Activated CD4-positive, alpha-beta T cell treated with anti-CD3 and anti-CD28 coated beads for 36 hours (primary cell): ENCODE measurements at places on chromosomes 16 and 17.

DNA sequence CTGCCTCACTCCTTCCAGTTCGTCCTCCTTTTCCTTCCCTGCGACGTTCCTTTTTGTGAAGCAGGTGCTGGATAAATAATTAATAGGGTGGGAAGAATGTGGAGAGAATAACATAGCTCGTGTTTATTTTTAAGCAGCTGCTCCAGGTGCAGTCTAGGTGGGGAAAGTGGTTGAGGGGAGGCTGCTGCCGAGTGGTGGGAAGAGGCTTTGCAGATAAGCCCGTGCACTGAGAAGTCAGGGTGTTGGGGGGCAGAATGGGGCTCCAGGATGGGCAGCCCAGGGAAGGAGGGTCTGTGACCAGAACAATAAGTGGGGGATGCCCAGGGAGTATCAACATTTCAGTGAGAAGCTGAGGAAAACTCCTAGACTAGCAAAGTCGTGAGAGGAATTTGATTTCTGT is 300.5 kb downstream of the CPPED1 start:
- DNase-seq = no peak

GRCh38 chr17:80970044-80970761 is 21.4 kb upstream of the CHMP6 start:
- DNase-seq = peak; percentile 76

DNA sequence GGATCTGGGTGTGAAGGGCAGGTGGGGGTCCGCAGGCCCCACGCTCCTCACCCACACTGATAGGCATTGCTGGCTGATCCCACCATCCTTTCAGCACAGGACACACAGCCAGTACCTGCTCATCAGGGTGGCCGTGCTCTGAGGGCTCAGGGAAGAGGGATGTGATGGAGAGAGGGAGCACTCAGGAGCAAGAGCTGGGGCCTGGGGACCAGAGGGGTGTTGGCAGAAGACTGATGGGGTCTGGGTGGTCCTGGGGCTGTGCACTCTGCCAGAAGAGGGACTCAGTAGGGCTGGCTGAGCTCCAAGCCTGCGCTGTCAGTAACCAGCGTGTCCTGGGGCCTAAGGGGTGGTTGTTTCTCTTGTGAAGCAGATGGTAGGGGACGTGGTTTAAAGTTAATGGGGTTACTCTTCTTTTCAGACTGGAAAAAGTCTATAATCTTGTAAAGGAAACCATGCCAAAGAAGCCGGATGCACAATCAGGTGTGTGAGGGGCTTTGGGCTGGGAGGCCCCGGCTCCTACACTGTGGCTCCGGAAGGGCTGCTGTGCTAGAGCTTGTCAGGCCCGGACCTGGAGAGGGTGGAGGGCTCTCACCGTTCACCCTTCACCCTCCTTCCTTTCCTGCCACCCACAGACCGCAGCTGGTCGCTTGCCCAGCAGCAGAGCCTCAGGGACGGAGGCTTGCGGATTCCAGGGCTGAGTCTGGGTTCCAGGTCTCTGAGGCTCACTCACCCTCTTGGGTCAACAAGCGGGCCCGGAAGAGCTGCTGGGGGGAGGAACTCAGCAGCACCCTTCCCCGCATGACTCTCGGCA is 27.8 kb downstream of the POLR3E start:
- no peak for DNase-seq

GRCh38 chr16:117379-118365 is 20.8 kb downstream of the NPRL3 start:
- DNase-seq = peak; percentile 79

- DNase-seq = no peak
Observed at GRCh38 chr17:32588982-32589381, 102.2 kb downstream of the CDK5R1 start.

- DNase-seq = no peak
Observed at GRCh38 chr16:70448075-70448474, 6.3 kb upstream of the FCSK start.

DNA sequence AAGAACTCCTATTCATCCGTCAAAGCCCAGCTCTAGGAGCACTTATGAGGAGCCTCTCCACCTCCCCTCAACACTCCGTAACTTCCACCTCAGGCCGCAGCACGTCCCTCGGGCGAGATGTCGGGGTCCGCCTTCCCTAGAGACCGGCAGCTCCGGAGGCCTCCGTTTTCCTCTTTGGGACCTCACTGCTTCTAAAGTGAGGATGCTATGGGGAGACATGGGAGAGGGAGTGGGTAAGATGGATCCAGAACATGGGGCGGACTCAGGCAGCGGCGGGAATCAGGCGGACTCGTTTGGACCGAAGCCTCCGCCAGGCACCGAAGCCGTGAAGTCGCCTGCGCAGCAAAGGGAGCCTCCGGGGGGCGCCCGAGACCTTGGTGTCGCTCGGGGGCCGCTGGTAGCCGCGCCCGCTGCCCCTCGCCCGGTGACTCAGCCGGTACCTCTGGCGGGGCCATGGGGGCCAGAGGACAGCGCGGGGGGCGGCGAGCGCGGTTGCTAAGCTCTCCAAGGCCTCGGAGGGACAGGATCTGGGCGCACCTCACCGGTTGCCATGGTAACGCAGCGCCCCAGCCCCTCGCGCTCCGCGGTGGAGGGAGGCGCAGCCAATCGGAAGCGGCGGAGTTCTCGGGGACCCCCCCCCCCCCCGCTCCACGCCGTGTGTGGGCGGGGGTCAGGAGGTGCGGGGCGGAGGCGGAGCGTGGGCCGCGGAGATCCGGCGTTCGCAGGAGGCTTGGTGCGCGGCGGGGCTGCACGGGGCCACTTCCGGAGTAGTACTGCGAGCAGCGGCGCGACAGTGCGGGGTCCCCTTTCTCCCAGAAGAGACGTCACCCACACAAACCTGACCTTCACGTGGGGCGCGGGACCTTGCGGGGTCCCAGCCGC is 1.3 kb upstream of the HIC1 start:
- DNase-seq = peak; percentile 90

DNA sequence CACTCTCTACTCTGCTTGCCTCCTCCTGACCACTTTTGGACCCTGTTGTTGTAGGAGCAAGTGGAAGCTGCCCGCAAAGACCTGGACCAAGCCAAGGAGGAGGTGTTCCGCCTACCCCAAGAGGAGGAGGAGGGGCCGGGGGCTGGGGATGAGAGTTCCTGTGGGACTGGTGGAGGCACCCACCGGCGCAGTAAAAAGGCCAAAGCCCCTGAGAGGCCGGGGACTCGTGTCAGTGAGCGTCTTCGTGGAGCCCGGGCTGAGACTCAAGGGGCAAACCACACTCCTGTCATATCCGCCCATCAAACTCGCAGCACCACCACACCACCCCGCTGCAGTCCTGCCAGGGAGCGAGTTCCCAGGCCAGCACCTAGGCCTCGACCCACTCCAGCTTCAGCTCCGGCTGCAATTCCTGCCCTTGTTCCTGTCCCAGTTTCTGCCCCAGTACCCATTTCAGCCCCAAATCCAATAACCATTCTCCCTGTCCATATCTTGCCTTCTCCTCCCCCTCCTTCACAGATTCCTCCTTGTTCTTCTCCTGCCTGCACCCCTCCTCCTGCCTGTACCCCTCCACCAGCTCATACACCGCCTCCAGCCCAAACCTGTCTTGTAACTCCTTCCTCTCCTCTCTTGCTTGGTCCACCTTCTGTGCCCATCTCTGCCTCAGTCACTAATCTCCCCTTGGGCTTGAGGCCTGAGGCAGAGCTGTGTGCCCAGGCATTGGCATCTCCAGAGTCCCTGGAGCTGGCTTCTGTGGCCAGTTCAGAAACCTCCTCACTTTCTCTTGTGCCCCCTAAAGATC is 11.0 kb upstream of the PHKG2 start:
- DNase-seq = no peak

DNA sequence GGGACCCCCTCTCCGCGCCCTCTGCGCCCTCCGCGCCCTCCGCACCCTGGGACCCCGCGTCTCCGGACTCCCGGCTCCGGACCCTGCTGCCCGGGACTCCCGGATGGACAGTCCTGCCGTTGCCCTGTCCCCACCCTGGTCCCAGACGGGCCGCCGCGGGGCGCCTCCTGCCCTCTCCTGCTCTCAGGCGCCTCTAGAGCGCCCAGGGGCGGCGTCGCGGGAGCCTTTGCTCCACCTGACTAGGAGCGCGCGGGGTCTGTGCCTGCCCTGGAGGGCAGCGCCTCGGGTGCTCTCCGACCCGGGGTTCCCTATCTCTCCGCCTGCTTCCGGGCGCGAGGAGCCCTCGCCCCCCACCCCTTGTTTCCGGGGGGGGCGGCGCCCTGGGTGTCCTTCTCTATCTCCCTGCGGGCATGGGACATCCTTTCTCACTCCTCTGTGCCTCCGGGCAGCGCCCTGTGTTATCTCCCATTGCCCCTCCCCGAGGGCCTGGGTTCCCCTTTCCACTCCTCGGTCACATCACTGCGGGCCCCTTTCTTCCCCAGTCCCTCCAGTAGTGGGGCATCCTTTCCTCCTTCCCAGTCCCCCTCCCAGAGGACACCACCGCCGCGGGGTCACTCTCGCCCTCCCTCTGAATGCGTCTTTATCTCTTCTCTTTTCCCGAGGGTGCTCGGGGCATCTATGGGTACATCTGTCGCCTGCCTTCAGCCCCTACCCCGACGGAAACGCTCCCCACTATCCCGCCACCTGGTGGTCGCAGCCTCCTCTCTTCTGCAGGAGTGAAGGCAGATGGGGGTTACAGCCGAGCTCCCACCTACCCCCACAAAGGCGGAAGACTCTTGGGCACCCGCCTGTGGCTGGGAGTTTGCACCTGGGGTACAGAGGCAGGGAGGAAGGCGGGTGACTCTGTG is 875 bp downstream of the PRKCB start:
- DNase-seq = peak; percentile 67

DNA sequence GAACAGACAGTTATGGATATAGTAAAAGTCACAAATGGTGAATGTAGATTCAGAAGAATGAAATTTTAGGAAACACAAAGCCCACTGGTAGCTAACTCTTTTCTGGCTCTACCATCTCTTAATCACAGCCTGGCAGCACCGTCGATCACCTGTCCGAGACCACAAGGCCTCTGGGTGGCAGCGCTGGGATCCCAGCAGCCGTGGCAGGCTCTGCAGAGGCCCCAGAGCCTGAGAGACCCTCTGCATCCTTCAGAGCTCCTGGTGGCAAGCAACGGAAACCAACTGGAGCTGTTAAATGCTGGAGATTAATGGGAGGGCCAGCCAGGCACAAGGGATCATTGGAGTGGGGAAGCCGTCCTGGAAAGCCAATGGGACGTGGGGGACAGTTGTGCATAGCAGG is 26.3 kb downstream of the LAT start:
- peak; percentile 57 for DNase-seq

- DNase-seq = no peak
Observed at GRCh38 chr16:11604783-11605563, 18.3 kb upstream of the LITAF start.

DNA sequence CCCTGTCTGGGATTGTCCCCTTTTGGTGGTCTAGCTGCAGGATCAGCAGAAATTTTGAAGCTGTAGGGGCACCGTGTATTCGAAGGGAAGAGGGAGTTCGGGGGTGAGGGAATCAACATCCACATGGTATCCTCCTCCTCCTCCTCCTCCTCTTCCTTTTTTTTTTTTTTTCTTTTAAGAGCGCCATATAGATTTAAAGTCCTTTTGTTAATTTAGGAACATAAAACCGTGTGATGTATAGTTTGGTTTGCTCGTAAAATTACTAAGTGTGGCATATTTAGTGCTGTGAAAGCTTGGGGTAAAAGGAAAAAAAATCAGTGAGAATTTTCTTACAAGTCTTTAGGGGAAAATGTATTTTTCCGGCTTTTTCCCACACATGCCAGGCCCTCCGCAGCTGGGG is 50.1 kb upstream of the GSE1 start:
- DNase-seq = no peak

GRCh38 chr17:29561554-29562517 is 5.0 kb downstream of the ABHD15 start:
- DNase-seq = no peak

- no peak for DNase-seq
Observed at GRCh38 chr16:48507886-48508285, 102.1 kb downstream of the N4BP1 start.

GRCh38 chr16:23724096-23724784 is 11.2 kb upstream of the ERN2 start:
- DNase-seq = no peak

DNA sequence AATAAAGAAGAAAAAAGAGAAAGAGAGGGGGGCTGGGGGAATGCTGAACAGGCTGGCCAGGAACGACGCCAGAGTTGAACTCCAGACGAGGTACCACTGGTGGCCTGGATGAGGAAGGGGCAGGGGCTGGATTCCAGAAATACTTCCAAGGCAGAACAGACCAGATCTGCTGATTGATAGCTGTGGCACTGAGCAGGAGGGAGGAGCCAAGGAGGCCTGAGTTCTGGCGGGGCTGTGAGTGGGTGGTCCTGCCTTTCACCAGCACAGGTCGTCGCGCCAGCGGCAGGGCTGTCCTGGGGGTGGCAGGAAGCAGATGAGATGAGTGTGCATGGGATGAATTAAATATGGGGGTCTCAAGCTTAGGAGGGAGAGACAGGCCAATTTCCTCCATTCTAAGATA is 5.5 kb downstream of the CCDC42 start:
- DNase-seq = no peak

DNA sequence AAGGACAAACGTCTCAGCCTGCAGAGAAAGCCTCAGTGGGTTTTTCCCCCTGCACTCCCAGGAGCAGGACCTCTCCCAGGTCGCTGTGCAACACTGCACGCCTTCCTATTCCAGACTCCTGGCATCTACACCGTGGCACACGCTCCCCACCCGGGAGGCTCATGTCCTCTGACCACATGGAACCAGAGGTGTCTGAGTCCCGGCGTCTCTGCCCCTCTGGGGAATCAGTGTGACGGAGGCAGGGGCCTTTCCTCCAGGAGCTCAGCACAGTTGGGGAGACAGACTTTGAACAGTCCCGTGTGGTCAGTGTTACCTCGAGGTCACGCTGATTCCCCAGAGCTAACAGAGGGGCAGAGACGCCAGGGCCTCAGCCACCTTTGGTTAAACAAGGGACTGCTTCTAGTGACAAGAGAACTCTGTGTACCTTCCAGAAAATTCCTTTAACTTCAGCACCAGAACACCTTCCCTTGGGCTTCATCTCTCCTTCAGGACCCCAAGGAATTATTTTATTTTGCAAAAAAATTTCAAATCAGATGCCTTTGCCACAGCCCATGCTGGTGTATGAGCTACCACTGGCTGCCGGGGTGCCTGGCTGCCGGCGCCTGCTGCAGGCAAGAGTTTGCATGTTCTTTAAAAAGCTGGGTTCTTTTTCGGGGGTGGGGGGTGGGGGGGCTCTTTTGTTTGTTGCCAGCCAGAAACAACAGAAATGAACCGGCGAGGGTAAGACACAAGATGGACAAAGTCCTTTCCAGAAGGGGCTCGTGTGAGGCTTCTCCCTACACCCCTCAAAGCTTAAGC is 6.6 kb downstream of the CANT1 start:
- no peak for DNase-seq

GRCh38 chr17:9235346-9235745 is 214.0 kb downstream of the NTN1 start:
- peak; percentile 33 for DNase-seq

GRCh38 chr16:66832661-66833305 is 2.0 kb upstream of the NAE1 start:
- no peak for DNase-seq

DNA sequence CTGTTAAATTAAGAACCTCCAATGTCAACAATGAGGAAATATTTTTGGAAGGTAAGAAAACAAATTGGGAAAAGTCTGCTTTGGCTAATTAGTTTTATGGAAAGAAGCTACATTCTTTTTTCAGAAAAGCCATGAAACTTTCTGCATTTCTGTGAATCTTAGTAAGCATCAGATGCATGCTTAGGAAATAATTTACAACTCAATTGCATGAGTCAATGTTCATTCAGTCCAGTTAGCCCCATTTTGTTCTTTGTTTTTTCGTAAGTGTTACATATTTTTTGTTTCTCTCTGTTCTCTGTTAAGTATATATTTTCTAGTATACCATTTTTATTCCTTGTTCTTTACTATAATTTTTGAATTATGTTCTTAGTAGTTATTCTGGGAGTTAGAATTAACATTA is 195.2 kb upstream of the KIF2B start:
- DNase-seq = no peak

GRCh38 chr17:74192950-74193781 is 10.3 kb upstream of the RPL38 start:
- DNase-seq = no peak
